ENCODE measurements at places on chromosomes 7 and 10. TPM values are rescaled to one million over a fixed set of nuclear protein-coding genes. Genes with fewer than 3 reads are reported as not detected.

DNA sequence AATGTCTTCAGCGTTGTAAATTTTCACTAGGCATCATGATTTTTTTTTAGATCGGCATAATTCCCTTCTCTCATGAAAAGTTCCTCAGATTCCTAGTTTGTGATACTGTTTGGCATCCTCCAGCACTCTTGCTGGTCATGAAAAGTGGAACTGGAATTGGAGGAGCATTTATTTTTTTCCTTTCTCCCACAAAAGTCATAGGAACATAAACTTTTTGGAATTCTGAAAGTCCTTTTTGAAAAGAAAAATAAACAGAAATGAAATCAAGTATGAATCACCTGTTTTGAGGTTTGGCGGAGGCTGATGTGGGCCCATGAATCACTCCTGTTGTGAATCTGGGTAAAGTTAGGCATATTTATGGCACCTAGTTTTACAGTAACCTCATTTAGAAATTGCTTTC lies 17.7 kb downstream of the CACNB2 start:
- peak; percentile 77 for DNase-seq

The MYPN gene
- total RNA-seq, result 1.8 TPM

DNA sequence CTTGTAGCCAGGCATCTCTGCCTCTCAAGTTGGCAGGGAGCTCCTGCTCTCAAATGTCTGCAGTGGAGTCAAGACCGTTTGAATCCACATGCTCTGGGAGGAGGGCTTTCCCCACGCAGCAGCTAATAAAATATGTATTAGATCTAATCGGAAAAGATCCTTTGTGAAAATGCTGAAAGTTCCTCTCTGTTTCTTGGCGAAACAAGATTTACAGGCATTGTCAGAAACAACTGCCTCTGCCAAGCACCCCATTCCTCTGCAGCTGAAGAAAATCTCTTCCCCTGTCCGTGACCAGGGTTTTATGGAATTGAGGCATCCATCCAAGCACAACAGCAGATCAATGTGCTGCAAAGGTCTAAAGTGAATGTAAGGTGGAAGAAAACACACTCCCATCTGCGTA lies 165.8 kb downstream of the TCERG1L start:
- no peak for DNase-seq

The BMPER gene
- total RNA-seq, result 9.7 TPM

The LIPN gene
- total RNA-seq, result not detected

- DNase-seq, result no peak
Observed at GRCh38 chr10:73875139-73875475, 752 bp upstream of the CAMK2G start.

GRCh38 chr10:62354916-62355315 lies 19.3 kb upstream of the ZNF365 start:
- no peak for DNase-seq

- no peak for DNase-seq
Observed at GRCh38 chr10:124470544-124471434, 9.2 kb downstream of the LHPP start.

- peak; percentile 9 for DNase-seq
Observed at GRCh38 chr7:51521054-51521453, 204.4 kb upstream of the COBL start.

- DNase-seq, result no peak
Observed at GRCh38 chr10:83908506-83908905, 230.8 kb upstream of the GHITM start.

GRCh38 chr10:97820096-97820704 lies 29.4 kb upstream of the GOLGA7B start:
- DNase-seq, result no peak

The GDF2 gene
- not detected for total RNA-seq

- peak; percentile 38 for DNase-seq
Observed at GRCh38 chr10:62095181-62096122, 173.2 kb downstream of the RTKN2 start.

- no peak for DNase-seq
Observed at GRCh38 chr10:13920031-13920430, 333.3 kb downstream of the PRPF18 start.

The TNS3 gene
- total RNA-seq, result 67.3 TPM

The TFR2 gene
- under 0.01 TPM for total RNA-seq

The NKX6-2 gene
- total RNA-seq, result not detected

DNA sequence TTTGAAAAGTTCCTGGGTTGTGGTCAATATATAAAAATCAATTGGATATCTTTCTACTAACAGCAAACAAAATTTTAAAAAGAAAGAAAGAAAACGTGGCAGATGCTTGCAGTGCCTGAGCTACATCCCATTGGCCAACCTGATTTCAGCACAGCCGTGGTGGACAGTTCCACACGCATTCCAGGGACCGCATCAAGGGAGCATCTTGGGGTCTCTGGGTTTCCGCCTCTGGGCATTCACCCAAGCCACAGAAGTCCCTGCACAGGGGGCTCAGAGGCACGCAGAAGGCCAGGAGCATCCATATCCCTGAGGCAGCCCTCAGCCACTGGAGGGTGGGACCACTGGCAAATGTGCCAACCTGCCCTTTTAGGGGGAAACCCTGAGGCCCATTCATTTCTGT lies 254.5 kb upstream of the RNF32 start:
- no peak for DNase-seq

- DNase-seq, result no peak
Observed at GRCh38 chr7:50681432-50682045, 101.2 kb downstream of the GRB10 start.

DNA sequence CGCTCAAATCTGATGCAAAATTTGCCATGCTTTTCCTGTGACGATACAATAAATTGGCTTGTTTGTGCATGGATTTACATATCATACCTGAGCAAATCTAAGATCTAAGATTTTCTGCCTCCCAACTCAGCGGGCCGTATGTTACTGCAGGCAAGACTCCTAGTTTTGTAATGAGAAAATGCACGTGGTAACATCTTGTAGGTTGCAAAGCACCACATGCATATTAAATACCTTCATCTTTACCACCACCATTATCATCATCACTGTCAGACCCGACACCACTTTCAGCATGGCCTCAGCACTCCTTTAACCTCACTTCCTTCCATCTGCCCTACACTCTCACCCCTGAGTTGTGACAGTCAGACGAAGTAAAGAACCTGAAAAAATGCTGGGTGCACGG lies 202.2 kb downstream of the FRMD4A start:
- no peak for DNase-seq

DNA sequence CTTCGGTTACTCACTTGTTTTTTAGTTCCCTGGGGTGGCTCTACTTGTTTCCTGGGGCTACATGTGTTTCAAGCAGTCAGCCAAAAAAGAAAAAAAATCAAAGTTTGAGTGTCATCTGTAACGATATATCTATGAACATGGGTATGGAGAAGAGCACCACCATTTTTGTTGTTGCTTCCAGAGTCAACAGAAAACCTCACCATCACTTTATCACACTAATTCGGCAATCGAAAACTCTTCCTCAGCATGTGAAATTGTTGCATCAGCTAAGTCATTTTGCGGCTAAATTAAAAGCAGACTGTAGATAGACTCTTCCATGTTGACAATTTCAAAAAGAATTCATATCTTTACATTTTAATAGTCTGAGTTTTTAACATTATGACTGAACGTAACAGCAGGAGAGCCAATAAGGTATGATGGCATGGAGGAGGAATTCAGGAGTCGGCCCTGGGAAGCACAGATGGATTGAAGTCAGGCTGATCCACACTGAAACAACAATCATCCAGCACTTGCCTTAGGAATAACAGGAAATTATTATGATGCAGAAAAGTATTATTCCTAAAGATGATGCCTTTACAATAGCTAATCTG lies 455.7 kb upstream of the KLF6 start:
- DNase-seq, result no peak

DNA sequence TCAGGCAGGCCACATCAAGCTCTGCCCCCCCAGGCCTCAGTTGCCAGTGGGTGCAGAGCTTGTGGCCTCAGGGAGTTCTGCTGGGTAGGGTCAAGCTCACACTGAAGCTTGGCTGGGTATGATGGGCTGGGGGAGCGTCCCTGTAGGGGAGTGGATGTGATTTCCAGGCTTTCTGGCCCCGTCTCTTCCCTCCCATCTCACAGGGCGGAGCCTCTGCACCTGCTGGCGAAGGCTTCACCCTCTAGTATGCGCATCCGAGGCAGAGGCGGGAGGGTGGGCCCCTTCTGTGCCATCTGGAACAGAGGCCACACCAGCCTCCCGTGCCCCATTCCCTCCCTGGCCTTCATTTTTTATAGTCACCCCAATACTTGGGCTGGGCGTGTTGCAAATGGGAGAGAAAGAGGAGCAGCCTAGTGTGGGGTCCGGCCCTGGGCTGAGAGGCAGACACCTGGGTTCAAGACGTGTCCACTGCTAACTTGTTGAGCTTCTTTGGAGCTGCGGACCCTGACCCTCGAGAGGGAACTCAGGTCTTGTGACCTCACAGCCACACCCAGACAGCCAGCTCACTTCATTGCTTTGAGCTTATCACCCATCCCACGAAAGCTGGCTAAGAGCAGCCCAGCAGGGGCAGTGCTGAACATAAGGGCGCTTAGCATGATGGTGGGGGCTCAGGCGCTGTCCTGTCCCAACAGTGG lies 2.3 kb downstream of the AQP1 start:
- DNase-seq, result no peak

GRCh38 chr10:77804371-77804770 lies 122.2 kb downstream of the DLG5 start:
- DNase-seq, result no peak

The COX15 gene
- 36.9 TPM for total RNA-seq

All from osteoblast (primary cell).